ENCODE measurements at places on chromosomes 13 and 19. TPM values are rescaled to one million over a fixed set of nuclear protein-coding genes. Genes with fewer than 3 reads are reported as not detected.

Gene SPRY2
- 85.8 TPM for total RNA-seq

Gene PLVAP
- total RNA-seq: 21.8 TPM

Gene ICAM4
- not detected for total RNA-seq

Gene ELSPBP1
- not detected for total RNA-seq

Gene POU2F2
- total RNA-seq: 0.59 TPM

Gene STOML3
- not detected for total RNA-seq

Gene LYPD3
- 0.42 TPM for total RNA-seq

Gene ZNF763
- 8.2 TPM for total RNA-seq

Gene OR7C1
- total RNA-seq: not detected

Gene GARIN5A
- not detected for total RNA-seq

Gene CDX2
- not detected for total RNA-seq

- DNase-seq: no peak
These were observed 34.4 kb downstream of the WDFY2 start for GRCh38 chr13:51618626-51619025.

DNA sequence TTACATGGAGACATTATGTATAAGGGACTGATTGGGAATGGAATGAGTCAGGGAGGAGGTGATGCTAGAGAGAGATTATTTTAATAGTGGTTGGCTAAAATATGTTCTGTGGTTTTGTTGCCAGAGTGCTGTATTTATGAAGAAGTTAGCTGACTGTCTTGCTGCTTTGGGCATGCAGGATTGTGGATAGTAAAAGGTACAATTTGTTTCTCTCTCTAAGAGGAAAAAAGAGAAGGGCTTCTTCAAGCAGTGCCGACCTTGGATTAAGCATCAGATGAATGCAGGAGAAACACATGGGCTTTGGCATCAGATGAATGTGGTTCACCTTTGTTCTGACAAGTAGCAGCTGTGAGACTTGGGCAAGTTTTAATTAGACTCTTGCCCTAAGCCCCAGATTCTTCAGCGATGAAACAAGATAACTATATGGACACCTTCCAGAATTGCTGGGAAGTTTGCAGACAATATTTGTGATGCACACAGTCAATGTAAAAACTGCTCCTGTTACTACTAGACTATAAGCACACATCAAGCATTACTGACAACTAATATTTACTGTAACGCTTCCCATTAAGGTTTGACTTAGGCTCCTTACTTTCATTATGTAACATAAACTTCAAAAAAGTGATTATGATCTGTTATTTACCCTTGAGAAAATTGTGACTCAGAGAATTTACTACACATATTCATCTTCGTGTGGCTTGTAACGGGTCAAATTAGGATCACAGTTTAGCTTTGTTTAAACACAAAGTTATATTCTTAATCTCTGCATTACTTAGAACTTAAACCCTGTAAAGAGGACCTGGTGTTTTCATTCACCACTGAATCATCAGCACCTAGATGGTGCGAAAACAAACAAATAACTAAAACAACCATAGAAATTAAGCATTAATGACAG lies 824.0 kb downstream of the PCDH9 start:
- no peak for DNase-seq

DNA sequence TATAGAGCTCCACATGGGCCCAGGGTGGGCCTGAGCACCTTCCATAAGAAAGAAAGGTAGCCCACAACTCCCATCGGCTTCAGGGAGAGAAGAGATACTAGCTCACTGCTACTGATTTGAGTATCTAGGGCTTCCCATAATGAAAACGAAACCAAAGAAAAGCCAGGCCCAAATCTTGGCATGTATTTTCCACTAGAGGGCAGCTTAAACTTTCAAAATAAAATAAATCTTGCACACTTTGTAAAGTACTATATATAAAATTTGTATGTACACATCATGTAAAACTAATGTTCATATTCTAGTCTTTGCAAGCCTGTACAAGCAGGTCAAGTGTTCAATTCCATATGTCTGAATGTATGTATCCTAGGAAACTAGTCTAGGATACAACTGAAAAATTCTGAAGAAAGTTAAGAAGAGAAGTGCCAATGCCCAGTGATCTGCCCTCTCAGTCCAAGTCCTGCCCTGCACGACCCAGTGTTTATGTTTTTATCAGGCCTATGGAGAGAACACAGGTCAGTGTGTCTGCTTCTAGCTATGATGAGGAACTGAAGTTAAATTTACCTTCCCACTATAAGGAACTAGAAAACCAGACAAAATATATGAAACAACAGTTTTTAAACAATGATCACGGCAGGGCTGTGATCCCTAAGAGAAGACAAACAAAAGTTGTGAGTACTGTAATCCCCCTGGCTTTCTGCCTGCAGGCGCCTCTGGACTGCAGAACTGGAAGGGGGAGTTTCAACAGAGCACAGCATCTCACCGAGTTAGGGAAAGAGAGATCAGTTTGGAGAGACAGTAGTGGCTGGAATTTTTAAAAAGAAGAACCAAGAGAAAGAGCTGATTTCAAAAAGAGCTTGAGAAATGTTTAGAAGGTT lies 475.7 kb downstream of the UQCRFS1 start:
- peak; percentile 19 for DNase-seq

- DNase-seq: no peak
These were observed 2.1 kb downstream of the CCDC106 start for GRCh38 chr19:55650126-55650557.

- DNase-seq: no peak
These were observed 68.4 kb upstream of the KCTD4 start for GRCh38 chr13:45269204-45269603.

DNA sequence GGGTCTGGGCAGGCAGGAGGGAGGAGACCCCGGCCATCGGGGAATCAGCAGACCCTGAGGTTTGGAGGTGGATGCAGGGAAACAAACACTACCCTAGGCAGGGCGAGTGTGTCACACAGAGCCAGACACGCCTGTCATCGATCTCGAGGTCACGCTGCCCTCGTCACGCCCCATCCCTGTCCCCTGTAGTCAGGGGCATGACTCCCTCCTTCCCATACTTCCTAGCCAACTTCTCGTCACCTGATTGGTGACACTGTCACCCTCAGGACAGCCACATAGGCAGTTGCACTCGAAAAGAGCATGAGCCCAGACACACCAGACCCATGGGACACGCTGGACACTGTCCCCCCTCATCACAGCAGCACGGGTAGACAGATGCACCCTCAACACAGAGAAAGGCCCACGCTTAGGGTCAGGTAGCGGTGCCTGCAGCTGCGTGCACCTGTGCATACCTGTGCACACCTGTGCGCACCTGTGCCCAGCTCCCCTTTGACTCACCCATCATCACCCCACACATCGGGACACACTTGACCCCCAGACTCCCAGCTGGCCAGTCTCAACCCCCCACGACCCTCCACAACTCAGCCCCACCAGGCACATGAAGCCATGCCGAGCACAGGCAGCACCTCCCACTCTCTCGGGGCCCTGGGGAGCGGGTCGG lies 11.9 kb downstream of the CILP2 start:
- DNase-seq: no peak

DNA sequence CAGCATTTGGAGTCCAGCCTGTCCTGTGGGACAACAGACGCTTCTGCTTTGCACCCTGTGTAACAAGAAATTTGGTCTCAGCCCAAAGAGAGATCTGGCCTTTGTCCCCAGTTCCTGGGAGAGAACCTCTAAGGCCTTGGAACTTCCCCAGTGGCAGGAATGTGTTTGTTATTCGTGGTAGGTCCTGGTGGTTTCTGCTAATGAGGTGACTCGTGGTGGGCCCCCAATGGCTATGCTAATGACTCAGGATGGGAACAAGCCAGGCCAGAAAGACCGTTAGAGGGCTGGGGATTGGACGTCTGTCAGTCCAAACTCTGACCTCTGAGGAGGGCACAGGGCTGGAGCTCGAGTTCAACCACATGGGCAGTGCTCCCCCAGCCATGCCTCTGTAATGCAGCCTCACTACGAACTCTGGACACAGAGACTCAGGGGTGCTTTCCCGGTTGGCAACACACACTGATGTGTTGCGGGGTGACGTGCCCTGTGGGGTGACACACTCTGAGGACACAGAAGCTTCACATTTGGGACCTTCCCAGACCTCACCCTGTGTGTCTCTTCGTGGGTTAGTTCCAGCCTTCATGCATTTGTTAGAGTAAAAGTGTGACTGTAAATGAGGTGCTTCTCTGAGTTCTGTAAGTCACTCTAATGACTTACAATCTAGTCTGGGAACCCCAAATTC lies 38.9 kb downstream of the TEX29 start:
- DNase-seq: no peak

DNA sequence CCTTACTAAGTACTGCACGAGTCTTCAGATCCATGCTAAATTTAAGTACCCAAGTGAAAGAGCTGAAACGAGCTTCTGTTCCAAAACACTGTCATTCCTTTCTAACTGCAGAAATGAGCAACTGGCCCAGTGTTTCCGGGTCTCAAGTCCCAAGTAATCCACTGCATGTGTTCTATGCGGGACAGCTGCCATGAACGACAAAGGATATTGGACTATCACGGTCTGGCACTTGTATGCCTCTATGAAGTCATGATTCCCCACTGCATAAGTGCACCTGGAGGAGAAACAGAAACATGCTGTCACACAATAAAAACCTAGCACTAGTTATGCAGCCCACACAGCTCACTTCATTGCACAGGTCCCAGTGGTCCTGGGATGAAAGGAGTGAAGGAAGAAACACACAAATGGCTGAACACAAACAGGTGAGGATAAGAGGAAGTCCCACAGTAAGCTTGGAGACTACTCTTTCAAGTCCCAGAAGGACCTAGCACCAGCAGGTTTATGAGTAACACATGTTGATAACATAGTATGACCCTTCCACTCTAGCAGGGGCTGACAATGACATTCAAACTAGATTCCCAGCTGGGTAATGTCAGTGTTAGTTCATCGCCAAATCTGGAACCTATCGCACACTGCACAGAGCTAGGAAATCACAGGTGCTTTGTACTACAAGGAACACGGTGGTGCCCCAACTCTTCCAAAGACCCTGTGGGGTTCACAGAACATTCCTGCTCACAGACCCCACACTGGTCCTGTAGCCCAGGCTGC lies 11.3 kb downstream of the PCID2 start:
- no peak for DNase-seq

- DNase-seq: no peak
These were observed 158.2 kb downstream of the NALCN start for GRCh38 chr13:101258071-101258470.

DNA sequence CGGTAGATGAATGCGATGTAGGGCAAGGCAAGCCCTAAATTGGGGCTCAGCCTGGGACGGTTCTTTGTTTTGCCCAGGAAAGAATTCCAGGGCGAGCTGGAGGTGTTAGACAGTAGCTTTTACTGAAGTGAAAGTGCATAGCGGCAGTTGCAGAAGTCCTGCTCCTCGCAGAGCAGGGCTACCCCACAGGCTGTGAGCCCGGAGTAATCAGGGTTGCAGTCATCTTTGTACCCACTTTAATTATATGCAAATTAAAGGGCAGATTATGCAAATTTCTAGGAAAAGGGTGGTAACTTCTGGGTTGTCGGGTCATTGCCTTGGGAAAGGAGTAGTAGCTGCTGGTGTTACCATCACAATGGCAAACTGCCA lies 30.5 kb downstream of the VAV1 start:
- DNase-seq: no peak

DNA sequence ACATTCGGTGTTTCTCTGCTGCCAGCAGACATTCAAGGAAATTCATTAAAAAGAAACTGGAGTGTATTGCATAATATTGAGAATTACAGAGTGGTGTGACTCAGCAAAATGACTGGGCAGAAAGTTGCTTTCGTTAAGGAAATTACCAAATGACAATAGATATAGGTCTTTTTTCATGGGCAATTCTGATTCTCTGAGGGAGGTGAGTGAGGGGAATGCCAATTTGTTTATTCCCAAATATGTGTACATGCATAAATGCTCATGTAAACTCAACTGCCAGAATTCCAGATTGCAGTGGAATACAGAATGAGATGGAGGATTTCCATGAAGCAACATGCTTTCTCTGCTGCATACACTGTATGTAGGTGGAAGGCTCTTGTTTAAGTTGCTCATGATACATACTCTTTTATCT lies 1730.1 kb downstream of the SLITRK5 start:
- DNase-seq: no peak

DNA sequence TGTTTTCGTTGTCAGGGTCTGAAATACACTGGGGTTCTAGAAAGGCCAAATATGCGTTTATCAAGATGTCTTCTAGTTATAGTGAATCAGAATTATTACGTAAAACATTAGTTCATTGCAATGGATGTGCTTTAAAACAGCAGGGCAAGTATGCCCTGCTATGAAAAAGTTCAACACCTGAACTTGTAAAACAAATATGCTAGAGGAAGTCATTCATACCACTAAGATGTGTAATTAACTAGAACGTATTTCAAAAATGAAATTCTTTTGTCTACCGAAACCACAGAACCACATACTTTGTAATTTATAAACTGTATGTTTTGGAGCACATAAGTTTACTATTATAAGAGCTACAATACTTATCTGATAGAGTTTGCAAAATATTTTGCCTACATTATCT lies 266.2 kb downstream of the KCTD12 start:
- DNase-seq: no peak

GRCh38 chr13:21673539-21673788 lies 2.6 kb downstream of the FGF9 start:
- no peak for DNase-seq

DNA sequence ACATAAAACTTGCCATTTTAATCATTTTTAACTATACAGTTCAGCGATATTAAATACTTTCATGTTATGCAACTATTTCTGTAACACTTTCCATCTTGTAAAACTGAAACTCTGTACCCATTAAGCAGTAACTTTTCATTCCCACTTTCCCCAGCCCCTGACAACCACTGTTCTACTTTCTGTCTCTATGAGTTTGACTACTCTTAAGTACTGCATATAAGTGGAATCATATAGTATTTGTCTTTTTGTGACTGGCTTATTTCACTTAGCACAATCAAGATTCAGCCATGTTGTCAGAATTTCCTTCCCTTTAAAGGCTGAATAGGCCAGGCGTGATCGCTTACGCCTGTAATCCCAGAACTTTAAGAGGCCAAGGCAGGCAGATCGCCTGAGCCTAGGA lies 56.2 kb downstream of the ARHGAP35 start:
- no peak for DNase-seq

GRCh38 chr13:49246850-49247642 lies 679 bp upstream of the CDADC1 start:
- DNase-seq: no peak

DNA sequence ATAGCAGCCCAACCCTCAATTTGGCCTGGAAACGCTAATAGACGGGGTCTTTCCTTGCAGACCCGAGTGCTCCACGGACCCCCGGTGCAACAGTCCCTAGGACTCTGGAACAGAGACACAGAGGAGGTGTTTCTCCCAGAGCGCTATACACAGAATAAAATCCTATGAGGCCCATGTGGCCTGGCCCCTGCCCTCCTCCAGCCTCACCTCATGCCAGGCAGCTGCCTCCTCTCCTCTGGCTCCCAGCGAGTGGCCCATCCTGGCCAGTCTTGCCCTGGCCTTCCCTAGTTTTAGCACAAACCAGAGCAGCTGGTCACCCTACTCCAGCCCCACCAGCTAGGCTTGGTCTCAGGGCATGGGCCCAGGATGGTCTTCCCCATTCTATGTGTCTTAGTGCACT lies 20.3 kb downstream of the POP4 start:
- DNase-seq: no peak

- DNase-seq: no peak
These were observed 10.3 kb downstream of the TRPM4 start for GRCh38 chr19:49167857-49168409.

- no peak for DNase-seq
These were observed at the start of gene GPR18 for GRCh38 chr13:99258210-99258860. Gene GPR18 (minus strand): TSS chr13:99258379. CDS start chr13:99255872, 2,507 bp downstream.

Data from tibial nerve (tissue), 4 donors.